Colonic mucosa (tissue), 4 donors: ENCODE measurements at places on chromosomes 6 and 20. TPM values are rescaled to one million over a fixed set of nuclear protein-coding genes. Genes with fewer than 3 reads are reported as not detected.

DNA sequence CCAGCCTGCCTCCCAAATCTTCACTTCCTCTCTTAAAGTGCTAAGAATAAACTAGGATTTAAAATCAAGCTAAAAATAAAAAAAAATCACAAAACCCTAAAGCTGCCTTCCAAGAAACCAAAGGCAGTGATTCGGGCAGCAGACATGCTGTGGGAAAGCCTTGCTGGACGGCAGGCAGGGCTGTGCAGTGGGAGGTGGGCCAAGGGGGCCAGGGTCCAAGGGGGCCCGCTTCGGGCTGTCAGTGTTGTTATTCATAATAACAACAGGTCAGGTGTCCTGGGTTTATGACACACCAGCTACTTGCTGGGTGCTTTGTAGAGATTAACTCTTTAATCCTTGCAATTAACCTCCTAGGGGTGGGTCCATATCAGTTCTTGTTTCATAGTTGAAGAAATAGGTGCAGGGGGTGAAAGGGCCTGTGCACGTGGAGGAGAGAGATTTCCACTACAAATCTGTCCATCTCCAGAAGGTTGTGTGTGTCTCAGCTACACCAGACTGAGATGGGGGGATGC lies 40.4 kb downstream of the CD40 start:
- no peaks in the 10 kb centered on the region for H3K27me3 ChIP-seq
- H3K27ac ChIP-seq, result no peak overlapping the region
- no peaks in the 10 kb centered on the region for H3K4me1 ChIP-seq
- no peaks in the 10 kb centered on the region for H3K36me3 ChIP-seq

GRCh38 chr6:43575772-43576551 lies at the start of the genes POLH and XPO5:
Gene POLH, plus strand, starts transcription at chr6:43576185. Its CDS starts 6,135 bp downstream, at chr6:43582320.
Gene XPO5, minus strand, starts transcription at chr6:43576038. Its CDS starts 174 bp downstream, at chr6:43575864.
- no peaks in the 10 kb centered on the region for H3K27me3 ChIP-seq
- no peaks in the 10 kb centered on the region for H3K4me1 ChIP-seq
- H3K36me3 ChIP-seq, result no peaks in the 10 kb centered on the region

DNA sequence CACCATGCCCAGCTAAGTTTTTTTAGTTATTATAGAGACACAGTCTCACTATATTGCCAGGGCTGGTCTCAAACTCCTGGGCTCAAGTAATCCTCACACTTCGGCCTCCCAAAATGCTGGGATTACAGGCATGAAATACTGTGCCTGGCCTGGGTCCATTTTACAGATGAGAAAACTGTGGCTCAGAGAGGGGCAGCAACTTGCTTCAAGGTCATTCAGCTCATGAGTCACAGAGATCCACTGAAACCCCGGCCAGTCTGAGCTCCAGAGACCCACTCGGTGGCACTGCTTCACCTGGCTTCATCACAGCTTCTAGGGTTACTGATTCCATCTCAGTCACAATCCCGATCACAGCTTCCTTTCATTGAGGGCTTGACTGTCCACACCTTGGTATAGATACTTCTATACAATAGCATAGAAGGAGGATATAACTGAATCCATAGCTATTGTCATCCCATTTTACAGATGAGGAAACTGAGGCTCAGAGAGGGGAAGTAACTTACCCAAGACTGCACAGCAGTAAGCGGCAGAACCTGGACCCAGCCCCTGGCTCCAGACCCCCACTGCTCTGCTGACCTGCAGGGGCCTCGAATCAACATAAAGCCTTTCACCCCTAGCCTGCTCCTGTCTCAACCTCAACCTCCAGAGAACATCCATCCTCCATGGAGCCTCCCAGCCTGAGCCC lies 11.8 kb downstream of the NOL4L start:
- H3K36me3 ChIP-seq, result no peaks in the 10 kb centered on the region
- DNase-seq, result no peak
- no peak overlapping the region for H3K4me3 ChIP-seq
- H3K4me1 ChIP-seq, result no peaks in the 10 kb centered on the region
- H3K27me3 ChIP-seq, result no peaks in the 10 kb centered on the region
- no peak overlapping the region for H3K27ac ChIP-seq

- no peaks in the 10 kb centered on the region for H3K4me1 ChIP-seq
- H3K27me3 ChIP-seq, result no peaks in the 10 kb centered on the region
- H3K27ac ChIP-seq, result no peak overlapping the region
- no peak for DNase-seq
Measured at GRCh38 chr6:20952699-20953474, 418.6 kb downstream of the CDKAL1 start.

DNA sequence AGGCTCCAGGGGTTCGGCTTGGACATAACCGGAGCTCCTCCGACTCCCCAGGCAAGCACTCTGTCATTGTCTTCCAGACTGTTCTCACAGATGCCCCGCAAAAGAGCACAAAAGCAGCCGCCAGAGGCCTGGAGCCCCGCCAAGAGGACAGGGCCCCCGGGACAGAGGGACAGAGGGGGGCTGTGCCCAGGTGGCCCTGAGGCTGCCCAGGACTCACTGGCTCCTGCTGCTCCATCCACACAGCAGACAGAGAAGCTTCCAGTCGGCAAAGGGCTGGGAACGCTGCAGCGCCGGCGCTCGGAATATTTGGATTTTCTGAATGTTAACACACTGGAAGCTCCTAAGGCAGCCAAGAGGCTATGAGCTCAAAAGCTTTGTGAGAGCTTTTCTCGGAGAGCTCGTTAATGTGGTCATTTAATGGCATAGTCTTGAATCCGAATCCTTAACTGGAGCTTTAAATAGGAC lies 68.0 kb upstream of the QKI start:
- no peaks in the 10 kb centered on the region for H3K36me3 ChIP-seq
- no peak overlapping the region for H3K4me3 ChIP-seq
- H3K27me3 ChIP-seq, result no peaks in the 10 kb centered on the region
- no peaks in the 10 kb centered on the region for H3K4me1 ChIP-seq
- H3K27ac ChIP-seq, result no peak overlapping the region

- no peak overlapping the region for H3K27ac ChIP-seq
- peak; percentile 25 for DNase-seq
- H3K27me3 ChIP-seq, result no peaks in the 10 kb centered on the region
- H3K36me3 ChIP-seq, result no peaks in the 10 kb centered on the region
- peaks cover 4% of the 10 kb centered on the region for H3K4me1 ChIP-seq
Measured at GRCh38 chr6:33993653-33994471, 152.0 kb downstream of the GRM4 start.

DNA sequence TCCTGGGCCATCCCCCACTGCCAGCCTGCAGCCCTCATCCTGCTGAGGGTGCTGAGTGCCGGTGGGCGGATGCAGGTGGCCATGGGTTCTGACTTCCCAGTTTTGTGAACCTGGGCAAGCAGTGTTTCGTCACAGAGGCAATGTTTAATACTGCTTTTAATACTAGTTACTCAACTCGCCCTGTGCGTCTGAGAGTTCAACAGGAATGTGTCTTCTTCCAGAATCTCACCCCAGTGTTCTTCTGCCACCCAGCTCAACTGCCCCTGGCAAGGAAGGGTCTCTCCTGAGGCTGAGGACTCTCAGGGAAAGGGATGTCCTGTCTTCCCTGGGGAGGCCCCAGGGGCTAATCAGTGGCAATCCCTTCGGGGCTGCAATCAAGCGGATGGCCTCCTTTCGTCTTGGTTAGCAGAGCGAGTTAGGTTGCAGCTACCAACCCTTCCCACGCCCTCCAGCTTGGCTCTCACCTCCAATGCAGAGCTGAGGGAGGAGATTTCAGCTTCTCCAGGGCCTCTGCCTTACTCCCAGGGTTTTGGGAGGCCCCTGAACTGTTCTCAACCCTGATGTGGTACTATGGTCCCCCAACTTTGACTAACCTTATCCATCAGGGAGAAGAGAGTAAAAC lies 2.0 kb downstream of the KCNK16 start:
- H3K36me3 ChIP-seq, result no peaks in the 10 kb centered on the region
- H3K27me3 ChIP-seq, result no peaks in the 10 kb centered on the region
- no peaks in the 10 kb centered on the region for H3K4me1 ChIP-seq
- no peak overlapping the region for H3K4me3 ChIP-seq
- no peak overlapping the region for H3K27ac ChIP-seq

GRCh38 chr6:63246581-63246980 lies 35.3 kb downstream of the FKBP1C start:
- no peak overlapping the region for H3K4me3 ChIP-seq
- DNase-seq, result no peak
- no peak overlapping the region for H3K27ac ChIP-seq
- H3K27me3 ChIP-seq, result no peaks in the 10 kb centered on the region
- no peaks in the 10 kb centered on the region for H3K36me3 ChIP-seq

GRCh38 chr6:136521911-136522310 lies 28.3 kb downstream of the MAP7 start:
- H3K4me1 ChIP-seq, result no peaks in the 10 kb centered on the region
- no peak overlapping the region for H3K4me3 ChIP-seq
- H3K27me3 ChIP-seq, result no peaks in the 10 kb centered on the region
- no peak overlapping the region for H3K27ac ChIP-seq
- DNase-seq, result no peak

GRCh38 chr6:151131324-151132007 lies 108.3 kb upstream of the AKAP12 start:
- H3K27me3 ChIP-seq, result no peaks in the 10 kb centered on the region
- H3K4me1 ChIP-seq, result no peaks in the 10 kb centered on the region
- no peak overlapping the region for H3K27ac ChIP-seq
- H3K4me3 ChIP-seq, result no peak overlapping the region
- DNase-seq, result no peak
- no peaks in the 10 kb centered on the region for H3K36me3 ChIP-seq

DNA sequence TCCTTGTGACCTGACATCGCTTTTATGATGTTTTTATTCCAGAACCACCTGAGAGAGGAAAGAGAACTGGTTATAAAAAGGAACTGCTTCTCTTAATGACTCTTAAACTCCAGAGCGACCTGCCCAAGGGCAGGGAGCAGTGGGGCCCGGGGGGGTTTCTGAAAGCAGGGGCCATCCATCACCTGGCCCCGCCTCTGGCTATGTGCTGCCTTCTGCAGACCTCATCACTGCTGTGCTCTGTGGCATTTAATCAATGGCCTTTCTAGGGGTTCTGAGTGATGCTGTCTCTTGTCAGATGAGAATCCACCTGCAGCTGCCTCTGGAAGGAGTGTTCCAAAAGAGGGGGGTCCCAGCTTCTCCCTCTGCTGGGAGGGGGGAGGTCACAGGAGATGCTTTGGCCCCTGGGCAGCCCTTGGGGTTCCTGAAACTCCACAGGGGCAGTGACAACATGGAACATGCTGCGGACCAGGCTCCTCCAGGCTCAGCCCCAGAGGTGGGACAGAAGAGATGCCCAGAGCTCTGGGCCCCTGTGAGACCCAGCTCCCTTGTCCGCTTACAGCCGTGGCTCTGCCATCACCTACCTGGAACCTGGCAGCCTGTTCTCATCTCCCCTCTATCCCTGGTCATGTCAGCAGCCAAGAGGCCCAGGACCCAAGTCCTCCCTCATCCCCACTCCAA lies 177.1 kb upstream of the SULF2 start:
- no peak overlapping the region for H3K4me3 ChIP-seq
- H3K36me3 ChIP-seq, result no peaks in the 10 kb centered on the region
- H3K27me3 ChIP-seq, result no peaks in the 10 kb centered on the region
- no peaks in the 10 kb centered on the region for H3K4me1 ChIP-seq
- DNase-seq, result no peak

- DNase-seq, result no peak
- no peak overlapping the region for H3K27ac ChIP-seq
- peaks cover 8% of the 10 kb centered on the region for H3K4me1 ChIP-seq
- no peak overlapping the region for H3K4me3 ChIP-seq
- no peaks in the 10 kb centered on the region for H3K27me3 ChIP-seq
Measured at GRCh38 chr6:113600551-113601339, 256.4 kb upstream of the MARCKS start.

- no peaks in the 10 kb centered on the region for H3K27me3 ChIP-seq
- no peak for DNase-seq
- no peaks in the 10 kb centered on the region for H3K4me1 ChIP-seq
- no peaks in the 10 kb centered on the region for H3K36me3 ChIP-seq
- H3K4me3 ChIP-seq, result no peak overlapping the region
- no peak overlapping the region for H3K27ac ChIP-seq
Measured at GRCh38 chr20:59866338-59866737, 67.1 kb downstream of the SYCP2 start.

DNA sequence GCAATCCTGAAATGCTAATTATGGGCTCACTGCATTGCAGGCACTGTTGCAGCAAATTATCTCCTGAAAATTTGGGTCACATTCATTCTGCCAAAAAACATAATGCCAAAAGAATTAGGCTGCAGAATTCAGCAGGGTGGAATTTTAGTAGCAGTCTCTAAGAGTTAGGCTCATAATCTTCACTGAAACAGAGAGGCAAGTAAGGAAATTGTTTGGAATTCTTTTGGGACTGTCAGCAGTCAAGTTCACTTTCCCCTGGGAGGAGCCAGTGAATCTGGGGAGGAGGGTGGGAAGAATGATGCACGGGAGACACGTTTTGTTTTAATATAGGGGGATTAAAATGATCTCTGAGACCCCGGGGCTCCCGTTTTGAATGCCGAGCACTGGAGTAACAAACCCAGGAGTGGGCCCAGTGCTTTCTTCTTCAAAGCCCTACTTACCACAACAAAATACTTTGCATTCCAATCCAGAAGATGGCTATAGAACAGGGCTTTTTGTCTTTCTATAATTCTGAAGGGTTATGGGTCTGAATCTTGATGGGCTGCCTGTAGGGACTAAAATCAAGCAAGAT lies 44.7 kb downstream of the SOBP start:
- H3K27ac ChIP-seq, result no peak overlapping the region
- no peak overlapping the region for H3K4me3 ChIP-seq
- H3K36me3 ChIP-seq, result no peaks in the 10 kb centered on the region
- DNase-seq, result no peak
- no peaks in the 10 kb centered on the region for H3K4me1 ChIP-seq

GRCh38 chr20:1334761-1335160 lies 5.8 kb upstream of the SDCBP2 start:
- H3K36me3 ChIP-seq, result no peaks in the 10 kb centered on the region
- no peak overlapping the region for H3K27ac ChIP-seq
- DNase-seq, result no peak
- H3K4me1 ChIP-seq, result peaks cover 6% of the 10 kb centered on the region

Gene WFDC12
- not detected for total RNA-seq

Gene SLC32A1
- total RNA-seq, result not detected

Gene POPDC3
- 0.24 TPM for total RNA-seq

Gene MMP24
- total RNA-seq, result 0.50 TPM

Gene LYRM2
- 28.7 TPM for total RNA-seq

Gene MATN4
- total RNA-seq, result 0.47 TPM
